DMS53 (cell line): ENCODE measurements at places on chromosomes 12 and 14.

DNA sequence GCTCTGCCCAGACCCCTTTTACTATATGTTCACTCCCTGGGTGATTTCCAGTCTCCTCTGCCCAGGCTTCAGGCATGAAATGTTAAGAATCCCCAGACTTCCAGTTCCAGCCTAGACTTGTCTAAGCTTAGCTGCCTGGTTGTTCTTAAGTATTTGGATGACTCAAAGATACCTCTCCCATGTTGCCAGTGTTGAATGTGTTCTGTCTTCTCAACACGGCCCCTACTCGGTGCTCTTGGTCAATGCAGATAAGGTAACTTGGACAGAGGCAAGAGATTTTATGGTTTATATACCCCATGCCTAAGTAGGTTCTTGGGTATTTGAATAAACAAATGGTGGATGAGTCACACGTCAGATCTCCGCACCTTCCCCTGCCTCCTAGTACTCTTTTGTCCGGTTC lies 13.6 kb downstream of the PIWIL1 start:
- peak; percentile 82 for DNase-seq

DNA sequence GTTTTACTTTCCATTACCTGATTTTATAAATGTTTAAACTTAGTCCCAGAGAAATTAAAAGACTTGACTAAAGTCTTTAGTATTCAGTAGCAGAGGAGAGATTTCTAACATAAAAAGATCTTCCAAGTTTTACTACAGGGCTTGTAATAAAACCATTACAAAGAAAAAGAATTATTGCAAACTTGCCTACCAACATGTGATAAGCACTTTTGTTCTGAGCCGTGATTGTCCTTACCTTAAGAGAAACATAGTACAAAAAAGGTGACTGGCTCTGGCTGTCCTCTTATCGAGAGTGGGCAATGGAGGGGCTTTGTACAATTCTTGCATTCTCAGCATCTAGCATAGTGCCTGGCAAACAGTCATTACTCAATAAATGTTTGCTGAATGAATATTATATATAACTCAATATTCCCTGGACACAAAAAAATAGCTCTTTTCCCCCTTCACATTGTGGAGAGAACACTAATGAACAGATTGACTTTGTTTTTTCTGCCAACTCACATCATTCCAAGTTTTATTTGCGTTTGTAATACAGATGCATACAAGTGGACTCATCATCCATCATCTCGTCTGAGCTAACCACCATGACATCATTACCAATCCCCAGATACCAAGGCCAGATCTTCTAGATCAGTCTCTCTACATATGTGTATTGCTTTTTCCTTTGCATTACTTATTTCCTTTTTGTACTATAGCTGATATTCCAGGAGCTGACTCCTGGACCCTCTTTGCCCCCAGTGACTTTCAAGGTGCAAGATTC lies 192.8 kb upstream of the EEA1 start:
- DNase-seq = peak; percentile 41

DNA sequence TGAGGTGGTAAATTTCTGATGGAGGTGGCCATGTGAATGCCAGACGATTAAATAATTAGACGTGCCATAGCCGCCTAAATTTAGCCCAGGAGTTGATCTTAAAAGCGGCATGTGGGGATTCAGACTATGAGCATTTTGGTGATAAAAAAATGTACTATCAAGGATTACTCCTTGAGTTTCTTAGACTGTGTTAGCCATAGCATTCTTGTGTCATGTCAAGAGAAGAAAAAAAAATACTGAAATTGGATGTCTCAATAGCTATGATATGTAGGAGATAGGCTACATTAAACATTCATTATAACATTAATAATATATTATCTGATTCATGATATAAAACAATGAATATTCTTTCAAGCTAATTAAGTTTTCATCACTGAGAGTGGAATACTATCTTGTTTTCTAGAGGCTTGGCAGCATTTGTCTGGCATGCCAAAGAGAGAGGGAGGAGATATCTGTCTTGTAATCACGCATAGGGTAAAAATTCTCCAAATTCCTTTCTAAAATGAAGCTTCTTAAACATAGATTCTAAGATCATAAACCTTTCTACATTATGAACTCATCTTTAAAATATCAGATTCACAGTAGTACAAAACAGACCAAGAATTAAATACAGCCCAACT lies 727.0 kb downstream of the C12orf50 start:
- no peak for DNase-seq

DNA sequence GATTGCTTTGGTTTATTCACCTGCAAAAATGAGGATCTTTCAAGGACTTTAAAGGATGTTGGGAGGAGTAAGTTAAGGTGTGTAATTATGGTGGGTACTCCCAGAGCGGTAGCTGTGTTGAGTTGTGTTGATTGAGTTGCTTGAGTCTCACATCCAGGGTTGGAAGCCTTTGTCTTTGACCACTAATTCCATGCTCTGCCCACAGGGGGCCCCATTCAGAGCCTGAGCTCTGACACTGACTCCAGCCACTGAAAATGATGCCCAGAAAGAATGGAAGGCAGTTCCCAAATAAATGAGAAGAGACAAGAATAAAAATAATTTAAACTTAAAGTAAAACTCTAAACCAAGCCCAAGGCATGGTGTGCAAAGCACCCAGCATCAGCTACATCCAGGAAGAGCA lies 237.4 kb upstream of the PWP1 start:
- DNase-seq = peak; percentile 34

GRCh38 chr14:51400139-51400538 lies 160.1 kb downstream of the TMX1 start:
- DNase-seq = no peak

- peak; percentile 31 for DNase-seq
Measured at GRCh38 chr12:15155271-15155670, 65.9 kb downstream of the RERG start.

- DNase-seq = no peak
Measured at GRCh38 chr12:54148560-54149429, 40.0 kb downstream of the SMUG1 start.

- no peak for DNase-seq
Measured at GRCh38 chr14:20791597-20791996, 10.5 kb downstream of the RNASE6 start.

DNA sequence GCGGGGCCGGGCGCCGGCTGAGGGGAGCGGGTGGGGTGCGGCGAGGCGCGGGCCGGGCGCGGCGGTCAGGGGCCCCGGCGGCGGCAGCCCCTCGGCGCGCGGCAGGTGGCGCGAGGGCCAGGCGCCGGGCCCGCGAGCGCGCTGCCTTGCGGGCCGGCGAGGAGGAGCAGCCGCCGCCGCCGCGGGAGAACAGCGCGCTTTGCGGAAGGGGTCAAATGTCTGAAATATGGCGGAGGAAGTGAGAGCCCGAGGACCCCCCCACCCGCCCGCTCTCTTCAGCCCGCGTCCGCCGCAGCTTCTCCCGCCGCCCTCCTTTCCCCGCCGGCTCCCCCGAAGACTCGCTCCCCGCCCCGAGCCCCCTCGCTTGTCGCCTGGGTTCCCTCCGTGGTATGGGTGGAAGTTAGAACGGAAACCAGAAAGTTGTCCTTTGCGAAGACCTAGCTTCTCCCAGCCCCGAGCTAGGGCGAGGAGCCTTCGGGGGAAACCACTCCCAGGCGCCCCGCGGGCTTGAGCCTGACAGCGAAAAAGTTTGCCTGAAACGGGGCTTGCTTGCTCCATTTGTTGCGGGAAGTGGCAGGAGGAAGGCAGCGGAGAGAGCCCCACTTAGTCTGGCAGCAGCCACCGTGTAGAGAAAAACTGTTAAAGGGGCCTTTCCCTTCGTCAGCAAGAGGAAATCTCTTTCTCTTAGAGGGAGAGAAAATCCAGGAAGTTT lies 551 bp downstream of the RAP1B start:
- DNase-seq = peak; percentile 82

DNA sequence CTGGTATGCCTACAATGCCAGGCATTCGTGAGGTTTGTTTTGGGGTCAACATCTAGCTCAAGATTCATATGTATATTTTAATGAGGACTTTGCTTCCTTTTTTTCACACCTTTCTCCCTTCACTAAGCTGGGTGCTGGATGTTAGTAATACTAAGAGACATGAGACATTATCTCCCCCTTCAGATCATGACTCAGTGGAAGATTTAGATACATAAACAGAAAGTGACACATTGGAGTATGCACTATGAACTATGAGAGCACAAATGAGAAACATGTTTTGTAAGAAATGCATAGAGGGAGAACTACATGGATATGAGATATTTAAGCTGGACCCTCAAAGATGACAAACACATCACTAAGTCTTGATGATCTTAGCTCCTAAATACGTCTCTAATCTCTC lies 286.3 kb downstream of the RPAP3 start:
- no peak for DNase-seq

DNA sequence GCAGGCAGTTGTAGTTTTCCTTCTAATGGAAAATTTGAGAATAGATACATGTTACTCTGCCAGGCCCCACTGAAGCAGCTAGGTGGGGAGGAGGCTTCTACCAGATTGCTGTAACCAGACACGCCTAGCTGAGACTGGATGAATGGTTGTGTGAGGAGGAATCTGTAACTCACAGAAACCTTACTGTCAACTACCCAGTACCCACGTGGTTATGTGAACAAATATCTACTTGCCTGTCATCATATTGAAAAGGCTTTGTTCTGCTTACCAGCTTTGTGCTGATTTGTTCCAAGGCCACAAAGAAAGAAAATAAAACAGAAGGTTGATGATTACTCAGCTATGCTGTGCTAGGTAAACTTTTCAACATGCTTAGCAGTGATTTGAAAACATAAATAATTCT lies 167.2 kb downstream of the CAPZA3 start:
- peak; percentile 27 for DNase-seq

- DNase-seq = no peak
Measured at GRCh38 chr14:38125481-38126037, 82.1 kb upstream of the SSTR1 start.

DNA sequence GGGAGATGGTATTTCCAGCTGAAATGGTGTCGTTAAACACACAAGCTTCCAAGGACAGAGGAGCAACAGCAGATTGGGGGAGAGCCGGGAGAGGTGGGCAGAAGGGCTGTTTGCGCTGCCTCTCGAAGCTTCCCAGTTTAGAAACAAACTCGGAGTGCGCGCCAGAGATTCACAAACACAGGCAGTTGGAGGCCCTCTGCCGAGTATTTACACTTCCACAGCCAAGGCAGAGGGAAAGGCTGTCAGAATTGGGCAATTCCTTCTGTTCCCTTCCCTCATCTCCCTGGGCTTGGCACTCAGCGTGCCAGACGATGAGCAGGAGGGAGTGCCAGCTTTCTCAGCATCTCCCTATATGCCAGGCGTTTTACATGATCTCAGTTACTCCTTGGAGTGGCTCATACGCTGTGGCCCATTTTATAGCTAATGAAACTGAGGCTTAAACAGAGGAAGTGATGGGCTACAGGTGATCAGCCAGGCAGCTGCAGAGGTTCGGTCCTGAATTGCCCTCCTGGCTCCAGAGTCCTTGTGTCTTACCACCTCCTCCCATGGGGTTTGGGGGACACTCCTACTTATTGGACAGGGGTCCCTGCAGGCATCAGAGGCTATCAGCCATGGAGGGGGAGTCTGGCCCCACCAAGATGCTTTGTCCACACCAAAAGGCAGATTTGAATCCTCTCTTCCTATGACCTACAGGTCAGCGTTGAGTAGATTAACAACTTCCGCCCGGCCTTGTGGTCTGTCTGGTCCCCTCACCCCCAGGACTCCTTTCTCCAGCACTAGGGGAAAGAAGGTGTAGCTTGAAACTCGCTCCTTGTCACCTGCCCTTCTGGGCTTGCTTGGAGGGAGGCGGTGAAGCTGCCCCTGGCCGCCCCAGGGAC lies 3.1 kb downstream of the FAM222A start:
- DNase-seq = no peak

DNA sequence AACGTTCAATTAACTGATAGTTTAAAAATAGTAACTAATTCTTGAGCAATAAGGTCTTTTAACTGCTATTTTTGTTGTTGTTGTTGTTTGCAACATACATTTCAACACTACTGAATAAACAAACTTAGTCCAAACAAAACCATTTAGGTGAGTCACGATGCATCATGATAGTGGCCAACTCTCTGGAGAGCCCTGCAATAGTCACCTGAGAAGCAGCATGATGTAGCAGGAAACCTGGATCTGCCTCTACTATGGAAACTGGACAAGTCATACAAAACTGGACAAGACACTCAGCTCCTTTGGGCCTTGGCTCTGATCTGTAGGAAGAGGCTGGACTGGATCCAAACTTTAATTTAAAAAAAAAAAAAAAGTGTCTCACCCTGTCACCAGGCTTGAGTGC lies 117.3 kb downstream of the MED13L start:
- DNase-seq = peak; percentile 54

GRCh38 chr14:89330236-89331002 lies 86.6 kb downstream of the FOXN3 start:
- no peak for DNase-seq

- DNase-seq = no peak
Measured at GRCh38 chr14:97946641-97947040, 1149.5 kb downstream of the VRK1 start.

DNA sequence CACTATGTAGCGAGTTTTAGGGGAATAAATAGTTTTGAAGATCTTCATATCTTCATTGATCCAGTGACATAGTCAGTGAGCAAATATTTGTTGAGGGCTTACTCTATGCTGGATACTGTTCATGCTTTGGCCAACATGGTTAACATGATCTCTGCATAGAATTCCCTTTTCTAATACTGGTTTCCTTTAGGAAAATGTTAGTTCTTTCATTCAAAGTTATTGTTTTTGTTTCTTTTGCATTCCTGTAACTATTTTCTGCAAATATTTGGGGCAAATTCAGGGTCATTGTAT lies 226.5 kb downstream of the C12orf50 start:
- DNase-seq = peak; percentile 78

GRCh38 chr14:33026850-33027430 lies 88.3 kb downstream of the NPAS3 start:
- no peak for DNase-seq

GRCh38 chr12:95674631-95675030 lies 115.9 kb downstream of the NTN4 start:
- peak; percentile 97 for DNase-seq

DNA sequence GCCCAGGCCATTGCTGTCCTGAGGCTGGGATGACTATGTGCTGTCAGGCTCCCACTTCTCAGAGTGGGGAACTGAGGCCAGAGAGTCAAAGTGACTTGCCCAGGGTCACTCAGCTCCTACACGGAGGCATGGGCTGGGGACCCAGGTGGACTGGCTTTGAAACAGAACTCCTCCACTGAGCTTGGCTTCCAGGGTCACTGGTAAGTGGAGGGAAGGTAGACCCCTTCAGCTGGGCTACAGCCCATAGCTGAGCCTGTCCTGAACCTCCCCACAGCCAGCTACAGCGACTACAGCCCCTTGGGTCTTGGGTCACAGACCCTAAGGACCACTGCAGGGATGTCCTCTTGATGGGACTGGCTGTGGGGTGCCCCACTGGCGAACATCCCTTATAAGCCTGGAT lies 40.3 kb upstream of the TRAF3 start:
- no peak for DNase-seq

- DNase-seq = no peak
Measured at GRCh38 chr14:104900639-104901512, 23.8 kb upstream of the PLD4 start.

DNA sequence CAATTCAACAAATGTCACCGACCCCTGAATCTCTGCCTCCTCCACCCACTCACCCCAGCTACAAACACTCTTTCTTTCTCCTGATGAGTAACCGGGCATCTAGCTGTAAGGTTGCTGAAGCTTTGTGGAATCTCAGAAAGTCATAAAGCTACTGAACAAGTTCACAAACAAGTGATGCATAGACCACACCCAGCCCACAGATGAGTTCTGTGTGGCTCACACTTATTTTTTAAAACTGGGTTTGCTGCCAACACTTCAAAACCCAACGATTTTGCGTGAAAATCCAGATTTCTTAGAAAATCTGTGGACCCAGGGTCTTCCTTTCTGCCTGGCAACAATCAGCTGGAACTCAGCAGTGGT lies 96.1 kb downstream of the APAF1 start:
- no peak for DNase-seq

- DNase-seq = peak; percentile 67
Measured at GRCh38 chr12:72264548-72265175, 7.5 kb upstream of the TRHDE start.

- DNase-seq = no peak
Measured at GRCh38 chr14:49857427-49858003, 4.9 kb upstream of the NEMF start.
